ENCODE measurements at places on chromosomes 6 and 20.

DNA sequence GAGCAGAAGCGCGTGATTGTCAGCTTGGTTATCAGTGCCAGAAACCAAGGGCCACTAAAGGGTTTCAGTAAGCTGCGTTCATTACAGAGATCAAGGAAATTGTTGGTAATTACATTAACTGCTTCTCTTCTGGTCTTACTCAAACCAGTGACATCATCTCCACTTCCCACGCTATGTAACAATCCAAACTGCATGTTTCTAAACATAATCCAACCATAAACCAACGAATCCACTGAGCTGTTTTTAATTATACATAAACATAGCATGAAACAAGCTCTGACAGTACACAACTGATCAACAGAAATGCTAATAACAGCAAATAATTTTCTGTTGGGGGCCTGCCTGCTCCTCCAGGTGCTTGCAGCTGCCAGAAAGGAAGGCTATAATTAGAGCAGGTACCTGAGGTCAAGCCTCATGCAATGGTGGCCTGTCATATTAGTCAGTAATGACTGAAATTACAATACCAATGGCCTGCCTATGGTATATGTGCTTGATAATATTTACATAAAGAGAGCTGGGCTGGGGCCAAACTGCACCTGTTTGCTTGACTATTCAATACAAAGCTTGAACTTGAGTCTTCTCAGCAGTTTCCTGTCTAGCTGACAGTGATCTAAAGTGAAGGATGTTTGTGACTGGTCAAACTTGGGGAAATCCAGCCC lies 40.1 kb downstream of the ILRUN start:
- peak; percentile 30 for DNase-seq

GRCh38 chr6:2021713-2022125 lies 223.7 kb downstream of the GMDS start:
- DNase-seq = no peak

GRCh38 chr20:2109425-2110210 lies 8.0 kb downstream of the STK35 start:
- no peak for DNase-seq

DNA sequence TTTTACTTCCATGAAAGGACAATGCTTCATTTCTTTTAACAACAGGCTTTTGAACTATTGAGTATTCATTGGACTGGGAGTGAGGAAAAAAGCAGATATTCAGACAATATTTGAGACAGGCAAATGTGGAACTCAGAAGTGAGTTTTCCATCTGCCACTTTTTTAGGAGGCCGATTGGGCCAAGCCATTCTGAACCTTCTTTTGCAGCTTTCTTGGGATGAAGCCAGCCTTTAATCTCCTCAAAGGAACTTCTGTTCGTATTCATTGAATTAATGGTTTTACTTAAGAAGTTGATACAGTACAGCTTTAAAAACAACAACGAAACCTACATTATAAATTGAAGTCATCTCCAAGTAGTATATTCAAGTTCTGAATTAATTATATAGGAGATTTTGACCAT lies 187.1 kb upstream of the RNF217 start:
- no peak for DNase-seq

GRCh38 chr6:70379473-70380013 lies 33.8 kb upstream of the FAM135A start:
- no peak for DNase-seq

DNA sequence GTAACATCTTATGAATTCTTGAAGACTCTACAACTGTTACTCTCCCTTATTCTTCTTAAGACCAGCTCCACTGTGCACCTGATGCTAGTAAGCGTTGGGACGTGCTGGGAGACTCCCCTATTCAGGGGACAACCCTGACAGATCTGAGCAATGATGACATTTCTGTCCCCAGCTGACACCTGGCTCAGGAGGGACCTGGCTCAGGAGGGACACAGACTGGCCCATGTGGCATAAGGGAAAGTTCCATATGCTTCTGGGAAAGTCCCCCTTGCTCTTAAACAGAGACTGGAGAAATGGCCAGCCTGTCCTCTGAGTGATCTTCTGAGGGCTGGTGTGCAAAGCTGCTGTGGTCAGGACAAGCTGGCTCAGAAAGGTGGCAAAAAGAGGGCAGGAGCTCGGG lies 10.0 kb upstream of the CD93 start:
- no peak for DNase-seq

DNA sequence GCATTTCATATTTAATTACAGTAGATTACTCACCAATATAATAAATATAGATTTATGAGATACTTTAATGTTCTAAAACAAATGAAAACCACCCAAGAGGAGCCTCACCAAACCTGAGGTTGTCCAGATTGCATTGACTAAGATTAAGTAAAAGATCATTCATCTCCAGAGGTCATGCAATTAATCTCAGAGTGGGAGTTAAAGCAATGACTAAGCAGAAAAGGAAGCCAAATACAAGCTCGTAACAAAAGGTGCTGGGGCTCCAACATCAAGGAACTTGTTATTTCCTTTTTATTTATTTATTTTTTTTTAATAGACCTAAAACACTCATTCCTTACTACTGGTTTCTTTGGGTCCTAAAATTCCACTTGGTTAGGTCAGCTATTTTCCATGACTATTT lies 57.7 kb downstream of the RSPO3 start:
- no peak for DNase-seq

DNA sequence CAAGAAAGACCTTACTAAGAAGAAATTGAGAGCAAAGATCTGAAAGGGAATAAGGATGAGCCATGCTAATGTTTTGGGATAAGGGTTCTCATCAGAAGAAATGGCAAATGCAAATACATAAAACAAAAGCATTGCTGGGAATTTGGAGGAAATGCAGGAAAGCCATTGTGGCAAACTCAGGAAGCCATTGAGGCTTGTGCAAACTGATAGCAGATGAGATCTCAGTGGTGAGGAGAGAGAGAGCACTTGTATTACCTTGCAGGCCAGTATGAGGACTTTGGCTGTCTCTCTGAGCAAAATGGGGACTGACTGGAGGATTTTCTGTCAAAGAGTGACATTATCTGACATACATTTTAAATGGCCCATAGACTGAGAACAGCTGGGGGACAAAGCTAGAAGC lies 103.0 kb downstream of the ADGRB3 start:
- DNase-seq = no peak

- no peak for DNase-seq
Measured at GRCh38 chr6:40128127-40128526, 193.9 kb upstream of the MOCS1 start.

Measured in stimulated activated naive CD8-positive, alpha-beta T cell treated with anti-CD3 and anti-CD28 coated beads, Interleukin-15, Interleukin-2, amounts not matched to agents 100 U/mL and 50 U/mL, for 24 hours (primary cell).